Fibroblast of the conjunctiva (primary cell): ENCODE measurements at places on chromosomes 4 and X.

DNA sequence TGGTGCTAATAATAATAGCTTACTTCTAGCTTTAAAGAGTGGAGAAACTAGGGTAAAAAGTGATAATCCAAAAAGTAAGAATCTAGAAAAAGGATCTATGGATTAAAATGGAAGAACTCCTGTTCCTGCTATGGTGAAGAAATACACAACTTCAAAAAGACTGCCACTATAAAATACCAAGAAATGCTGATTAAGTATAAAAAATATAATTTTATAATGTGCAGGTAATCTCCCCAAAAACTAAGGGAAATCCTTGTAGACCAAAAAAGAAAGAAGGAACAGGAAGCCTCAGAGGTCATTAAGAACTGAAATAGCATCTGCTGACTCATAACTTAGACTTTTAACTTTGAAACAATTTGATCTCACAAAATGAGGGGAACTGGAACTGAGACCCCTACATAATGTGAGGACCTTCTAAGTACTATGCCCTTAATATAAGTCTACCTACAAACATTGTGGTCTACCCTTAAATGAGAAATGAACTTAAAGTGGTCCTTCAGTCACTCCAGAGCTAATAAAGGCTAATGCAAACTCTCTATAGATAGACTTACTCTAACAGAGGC, 50.6 kb upstream of the SRPX start:
- no peak for DNase-seq

DNA sequence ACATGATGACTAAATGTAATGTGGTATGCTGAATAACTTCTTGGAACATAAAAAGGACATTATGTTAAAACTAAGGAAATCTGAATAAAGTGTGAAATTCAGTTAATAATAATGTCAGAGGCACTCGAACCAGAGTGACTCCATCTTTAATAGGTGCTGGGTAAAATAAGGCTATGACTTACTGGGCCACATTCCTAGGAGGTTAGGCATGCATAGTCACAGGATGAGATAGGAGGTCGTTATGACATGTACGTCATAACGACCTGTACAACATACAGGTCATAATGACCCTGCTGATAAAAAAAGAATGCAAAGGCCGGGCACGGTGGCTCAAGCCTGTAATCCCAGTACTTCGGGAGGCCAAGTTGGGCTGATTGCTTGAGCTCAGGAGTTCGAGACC, 28.9 kb upstream of the OPHN1 start:
- DNase-seq = no peak

- DNase-seq = no peak
Observed at GRCh38 chr4:78061939-78062570, 4.9 kb downstream of the FRAS1 start.

DNA sequence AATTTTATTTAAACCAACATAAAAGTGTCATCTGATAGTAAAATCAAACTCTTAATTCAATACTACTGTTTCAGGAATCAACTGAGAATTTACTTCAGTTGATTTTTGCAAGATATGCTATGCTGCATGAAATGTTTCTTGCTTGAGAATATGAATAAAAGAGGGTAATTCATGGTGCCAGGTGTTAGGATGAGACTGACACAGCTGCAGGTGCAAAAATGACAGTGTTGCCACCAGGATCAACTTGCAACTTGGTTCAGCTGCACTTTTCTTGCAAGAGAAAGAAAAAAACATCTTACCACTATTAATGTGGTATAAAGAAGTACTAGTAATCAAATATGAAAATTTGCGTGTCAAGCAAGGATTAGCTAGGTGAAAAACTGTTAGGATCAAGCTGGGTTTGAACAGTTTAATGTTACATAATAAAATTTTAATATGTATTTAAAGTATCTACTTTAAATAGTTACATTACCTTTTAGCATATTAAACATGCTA, 49.7 kb downstream of the CHIC2 start:
- no peak for DNase-seq

GRCh38 chr4:74054483-74055047, 16.1 kb upstream of the CXCL3 start:
- no peak for DNase-seq

DNA sequence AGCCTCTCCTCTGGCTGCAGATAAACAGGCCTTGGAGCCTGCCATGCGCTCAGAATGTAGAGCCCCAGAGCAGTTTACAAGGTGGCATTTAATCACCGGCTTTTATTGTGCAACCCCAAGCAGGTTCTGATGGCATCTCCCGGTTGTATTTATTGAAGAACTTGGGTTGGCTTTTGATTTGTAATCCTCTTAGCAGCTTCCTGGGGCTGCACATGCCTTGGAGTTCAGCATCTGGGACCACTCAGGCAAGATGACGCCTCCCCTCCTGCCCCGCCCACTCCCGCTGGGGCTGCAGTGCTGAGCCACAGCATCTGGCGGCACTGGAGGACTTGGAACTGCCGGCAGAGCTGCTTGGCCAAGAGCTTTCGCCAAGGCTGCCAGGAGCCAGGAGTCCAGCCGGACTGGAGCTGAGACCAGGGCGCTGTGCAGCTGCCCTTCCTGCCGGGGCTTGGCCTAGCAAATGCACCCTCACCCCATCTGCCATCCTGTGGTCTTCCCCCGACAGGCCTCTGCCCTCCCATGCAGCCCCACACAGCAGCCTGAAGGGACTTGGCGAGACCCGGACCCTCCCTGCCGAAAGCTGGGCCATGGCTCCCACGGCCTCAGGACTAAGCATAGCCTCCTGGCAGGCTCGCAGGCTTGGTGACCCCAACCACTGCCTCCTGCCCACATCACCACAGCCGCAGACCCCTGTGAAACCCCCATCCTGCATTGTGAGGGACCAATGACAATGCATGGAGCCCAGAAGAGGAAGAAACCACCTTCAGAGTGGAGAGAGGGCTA, 5.4 kb downstream of the HTRA3 start:
- DNase-seq = peak; percentile 89

- DNase-seq = no peak
Observed at GRCh38 chr4:30559481-30559880, 160.7 kb upstream of the PCDH7 start.

DNA sequence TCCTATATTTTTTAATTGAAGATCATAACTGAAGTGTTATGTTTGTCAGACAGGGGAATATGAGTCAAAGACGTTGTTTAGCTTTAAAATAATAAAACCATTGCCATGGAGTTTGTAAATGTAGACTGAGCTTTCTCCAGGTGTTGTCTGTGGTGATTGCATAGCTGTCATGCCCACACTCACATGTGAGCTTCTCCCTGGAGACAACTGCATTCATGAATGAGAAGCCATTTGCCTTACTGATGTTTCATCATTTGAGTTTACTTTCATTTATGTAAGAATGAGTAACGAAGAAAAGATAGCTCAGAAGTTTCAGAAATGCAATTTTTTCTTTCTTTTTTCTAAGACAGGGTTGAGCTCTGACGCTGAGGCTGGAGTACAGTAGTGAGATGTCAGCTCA, 339.1 kb downstream of the GALNTL6 start:
- no peak for DNase-seq

DNA sequence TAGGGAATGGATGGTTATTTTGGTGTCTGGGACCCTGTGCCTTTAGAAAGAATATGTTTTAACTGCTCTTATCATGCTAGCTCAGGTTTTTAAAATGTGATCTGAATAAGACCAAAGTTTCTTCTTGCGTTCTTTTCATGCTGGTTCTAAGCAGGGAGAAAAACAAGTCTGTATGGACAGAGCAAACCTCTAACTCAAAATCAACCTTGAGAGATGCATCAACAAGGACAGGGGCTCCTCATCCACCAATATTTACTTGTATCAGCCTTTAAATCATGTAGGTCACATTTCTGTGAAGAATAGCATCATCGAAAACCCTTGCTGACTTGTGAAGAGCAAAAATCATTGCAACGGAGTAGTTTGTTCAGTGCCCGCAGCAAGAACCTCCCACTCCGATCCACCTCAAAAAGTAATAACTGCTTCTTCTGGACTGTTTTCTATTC, 1.2 kb downstream of the ATP10D start:
- DNase-seq = no peak

DNA sequence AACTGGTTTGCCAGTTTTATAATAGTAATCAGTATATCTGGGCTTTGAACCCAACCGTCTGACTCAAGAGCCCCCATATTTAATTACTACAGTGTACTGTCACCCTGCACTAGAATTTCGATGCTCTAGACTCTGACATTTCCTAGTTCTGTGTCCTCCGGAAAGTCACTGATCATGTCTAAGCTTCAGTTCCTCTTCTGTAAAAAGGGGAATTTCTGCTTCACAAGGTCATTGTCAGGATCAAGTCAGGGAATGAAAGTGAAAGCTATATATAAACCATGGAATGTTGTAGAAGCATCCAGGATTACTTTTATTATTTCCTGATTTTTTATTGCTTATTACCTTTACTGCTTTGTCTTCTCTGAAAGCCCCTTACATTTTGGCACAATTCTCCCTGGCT, 4.0 kb upstream of the KCNIP4 start:
- no peak for DNase-seq

- no peak for DNase-seq
Observed at GRCh38 chrX:33087411-33087810, 123.9 kb downstream of the DMD start.

GRCh38 chrX:16114611-16115010, 8.8 kb upstream of the GRPR start:
- DNase-seq = peak; percentile 67

- DNase-seq = no peak
Observed at GRCh38 chrX:10052906-10053625, 85.9 kb downstream of the CLDN34 start.

DNA sequence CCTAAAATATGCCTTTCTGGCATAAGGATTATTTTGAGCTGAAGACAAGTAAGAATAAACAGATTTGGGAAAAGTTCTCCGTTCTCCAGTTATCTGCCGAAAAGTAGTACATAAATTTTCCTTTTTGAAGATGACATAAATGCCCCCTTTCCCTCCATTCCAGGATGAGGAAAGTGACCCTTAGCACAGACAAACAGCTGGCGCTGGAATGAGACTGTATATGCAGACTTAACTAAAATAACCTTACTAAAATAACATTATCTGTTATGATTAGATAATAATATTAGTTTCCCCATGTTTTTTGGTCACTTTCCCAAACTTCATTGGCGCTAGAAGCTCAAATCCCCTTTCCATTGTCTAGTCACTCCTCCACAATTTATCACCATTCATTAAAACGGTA, 21.5 kb downstream of the PDGFC start:
- DNase-seq = no peak

- DNase-seq = peak; percentile 39
Observed at GRCh38 chr4:123452616-123453015, 56.0 kb downstream of the SPRY1 start.

- DNase-seq = no peak
Observed at GRCh38 chrX:109943740-109944092, 59.2 kb upstream of the TMEM164 start.

GRCh38 chr4:86657382-86657781, 63.3 kb downstream of the PTPN13 start:
- DNase-seq = no peak

- DNase-seq = no peak
Observed at GRCh38 chrX:155632431-155633100, 19.8 kb upstream of the TMLHE start.

DNA sequence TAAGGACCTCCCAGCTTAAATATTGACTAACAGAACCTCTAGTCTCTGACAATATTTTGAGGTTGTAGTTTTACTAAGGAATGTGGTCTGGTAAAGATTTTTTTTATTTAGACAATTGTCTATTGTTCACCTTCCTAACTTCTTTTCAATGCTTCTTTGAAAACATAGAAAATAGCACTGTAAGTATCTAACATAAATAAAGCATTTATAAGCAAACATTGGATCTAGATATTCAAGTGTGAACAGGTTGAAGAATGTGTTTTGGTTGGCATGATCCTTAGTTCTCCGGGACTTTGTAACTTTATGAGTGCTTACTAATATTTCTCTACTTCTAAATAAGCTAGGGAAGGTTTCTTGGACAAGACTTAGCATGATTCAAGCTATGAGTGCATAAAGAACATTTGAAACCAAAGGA, 285.4 kb upstream of the ARSJ start:
- DNase-seq = no peak

DNA sequence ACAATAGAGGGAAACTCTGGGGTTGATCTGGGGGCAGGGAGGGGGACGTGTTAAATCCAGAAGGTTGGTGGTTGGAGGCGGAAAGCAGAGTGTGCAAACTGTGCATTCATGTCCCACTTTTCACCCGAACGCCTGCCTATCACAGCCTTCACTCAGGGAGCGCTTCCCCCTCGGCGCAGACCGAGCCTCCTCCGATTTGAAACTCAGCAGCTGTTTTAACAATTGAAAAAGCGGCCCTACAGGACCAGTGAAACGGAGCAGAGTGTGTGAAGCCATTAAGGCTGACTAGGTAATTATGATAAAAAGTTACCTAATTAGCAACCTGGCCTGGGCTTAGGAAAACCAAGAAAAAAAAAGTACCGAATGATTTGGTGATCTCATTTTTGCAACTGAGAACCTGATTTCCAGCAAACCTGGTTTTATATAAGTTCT, 685 bp upstream of the NDNF start:
- DNase-seq = no peak

DNA sequence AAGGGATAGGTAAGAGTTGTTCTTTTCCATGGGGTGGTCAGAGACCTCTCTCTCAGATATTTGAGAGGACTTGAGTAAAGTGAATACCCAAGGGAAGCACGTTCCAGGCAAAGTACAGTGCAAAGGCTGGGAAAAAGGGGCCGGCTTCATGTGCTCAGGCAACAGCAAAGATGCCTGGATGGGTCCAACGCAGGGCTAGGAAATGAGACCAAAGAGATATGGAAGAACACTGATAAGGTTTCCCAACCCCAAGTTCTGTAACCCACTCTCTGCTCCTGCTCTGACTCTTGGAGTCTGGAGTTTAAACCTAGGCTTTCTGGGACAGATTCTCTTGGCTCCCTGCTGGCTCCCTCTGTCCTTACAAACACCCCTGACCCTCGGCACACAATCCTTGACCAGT, 36.2 kb upstream of the PROM1 start:
- DNase-seq = no peak

DNA sequence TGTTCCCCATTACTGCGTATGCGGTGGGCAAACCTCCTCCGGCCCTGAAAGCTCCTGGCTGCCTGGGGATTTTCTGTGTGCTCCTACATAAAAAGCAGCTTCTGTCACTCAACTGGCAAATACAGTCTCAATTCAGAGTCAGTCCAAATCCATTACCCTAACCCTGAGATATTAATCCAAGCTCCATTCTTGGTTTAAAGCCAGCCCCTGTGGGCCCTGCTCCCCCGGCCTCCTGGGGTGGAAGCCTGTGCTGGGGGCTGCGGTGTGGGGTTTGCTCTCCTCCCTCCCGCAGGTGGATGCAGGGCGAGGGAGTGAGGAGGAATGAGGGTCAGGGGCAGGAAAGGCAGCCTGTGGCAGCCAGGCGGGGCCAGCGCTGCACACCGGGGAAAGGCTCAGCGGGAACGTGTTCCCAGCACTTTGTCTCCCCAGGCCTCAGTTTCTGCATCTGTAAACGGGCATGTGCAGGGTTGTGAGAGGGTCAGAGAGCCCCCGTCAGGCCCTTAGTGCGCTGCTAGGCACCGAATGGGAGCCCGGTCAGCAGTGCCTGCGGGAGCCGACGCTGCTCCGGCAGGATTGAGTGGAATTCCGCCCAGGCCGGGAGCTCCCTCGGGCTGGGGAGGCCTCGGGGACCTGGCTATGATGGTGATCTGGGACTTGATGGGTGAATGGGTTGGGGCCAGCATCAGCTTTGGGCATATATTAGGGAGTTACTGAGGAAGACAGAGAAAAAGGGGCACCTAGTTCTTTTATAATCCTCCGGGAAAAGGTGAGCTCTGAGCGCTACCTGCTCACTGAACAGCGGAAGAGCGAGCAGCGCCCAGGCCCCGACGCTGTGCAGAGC, 6.3 kb upstream of the RGS12 start:
- DNase-seq = no peak
